Adipocyte (in vitro differentiated cells): ENCODE measurements at places on chromosomes 1 and 21.
A peak's percentile ranks its signal among the peaks of the same experiment; 100 is the strongest.

DNA sequence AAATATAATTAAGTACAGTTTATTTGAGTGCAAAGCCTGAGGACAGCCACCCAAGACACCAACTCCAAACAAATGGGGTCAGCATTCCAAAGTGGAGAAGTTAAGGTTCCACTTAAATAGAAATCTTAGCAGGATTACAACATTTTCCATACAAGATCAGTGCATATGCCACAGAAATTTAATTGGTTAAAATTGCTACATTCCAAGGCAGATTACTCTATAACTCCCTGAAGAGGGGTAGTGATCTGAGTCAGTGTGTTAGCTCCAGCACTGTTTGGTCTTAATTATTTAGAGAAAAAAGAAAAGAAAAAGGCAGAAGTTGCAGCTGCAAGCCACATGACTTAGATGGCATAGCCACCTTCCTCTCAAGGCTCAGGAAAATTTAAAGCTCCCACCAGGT lies 297.5 kb downstream of the HHIPL2 start:
- peak; percentile 64 for DNase-seq

GRCh38 chr1:184755226-184756065 lies 788 bp upstream of the EDEM3 start:
- DNase-seq = no peak

- DNase-seq = no peak
Observed at GRCh38 chr1:178275553-178275952, 181.6 kb downstream of the RASAL2 start.

DNA sequence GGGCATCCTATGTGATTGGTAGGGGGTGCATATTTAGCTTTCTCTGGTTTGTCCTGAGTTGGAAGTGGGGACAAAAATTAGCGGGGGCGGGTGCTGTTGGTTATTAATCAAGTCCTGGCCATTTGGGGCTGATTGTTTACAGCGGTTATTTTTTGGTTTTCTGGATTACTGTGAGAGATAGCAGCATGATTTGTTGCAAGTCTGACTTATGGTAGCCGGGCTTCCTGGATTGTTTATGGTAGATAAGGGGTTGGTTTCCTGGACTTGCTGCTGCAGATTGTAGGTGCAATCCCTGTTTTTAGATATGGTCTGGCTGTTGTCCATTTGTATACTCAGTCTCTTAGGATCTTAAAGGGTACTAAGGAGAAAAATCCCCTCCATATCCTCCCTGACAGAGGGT lies 12.1 kb upstream of the PROK1 start:
- no peak for DNase-seq

DNA sequence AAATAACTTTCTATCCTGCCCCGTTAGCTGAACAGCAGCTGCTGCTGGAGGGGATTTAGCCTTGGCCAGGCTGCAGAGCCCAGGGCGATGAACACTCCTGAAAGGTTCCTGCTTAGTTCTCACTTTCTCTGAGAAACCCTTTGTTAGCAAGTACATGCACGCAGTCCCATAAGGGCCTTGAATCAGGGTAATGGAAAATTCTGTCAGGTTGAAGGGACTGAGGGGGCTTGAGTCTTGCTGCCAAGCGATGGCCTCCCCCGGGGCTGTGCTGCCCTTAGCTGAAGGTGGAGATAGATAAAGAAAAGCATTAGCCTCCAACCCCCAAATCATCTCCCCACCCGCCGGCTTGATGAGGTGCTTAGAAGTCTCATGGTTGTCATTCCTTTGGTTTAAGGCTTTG lies 7.9 kb downstream of the GJA5 start:
- no peak for DNase-seq

DNA sequence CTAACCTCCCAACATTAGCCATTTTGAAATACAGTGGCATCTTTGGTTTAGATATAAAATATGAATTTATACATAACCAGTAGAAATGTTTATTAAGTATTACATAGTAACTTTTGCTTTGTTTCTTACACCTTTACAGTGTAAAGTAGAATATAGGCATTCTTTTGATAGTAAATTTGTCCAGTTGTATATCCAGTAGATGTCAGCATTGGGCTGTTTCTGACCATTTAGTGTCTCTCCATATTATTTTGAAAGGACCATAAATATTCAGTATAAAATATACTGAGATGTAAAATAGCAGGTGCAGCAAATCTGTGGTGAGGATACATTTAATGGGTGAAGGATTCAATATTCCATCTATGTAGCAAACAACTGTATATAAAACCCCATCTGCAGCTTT lies 115.8 kb upstream of the ZRANB2 start:
- peak; percentile 75 for DNase-seq

GRCh38 chr1:178122283-178122682 lies 28.4 kb downstream of the RASAL2 start:
- no peak for DNase-seq

DNA sequence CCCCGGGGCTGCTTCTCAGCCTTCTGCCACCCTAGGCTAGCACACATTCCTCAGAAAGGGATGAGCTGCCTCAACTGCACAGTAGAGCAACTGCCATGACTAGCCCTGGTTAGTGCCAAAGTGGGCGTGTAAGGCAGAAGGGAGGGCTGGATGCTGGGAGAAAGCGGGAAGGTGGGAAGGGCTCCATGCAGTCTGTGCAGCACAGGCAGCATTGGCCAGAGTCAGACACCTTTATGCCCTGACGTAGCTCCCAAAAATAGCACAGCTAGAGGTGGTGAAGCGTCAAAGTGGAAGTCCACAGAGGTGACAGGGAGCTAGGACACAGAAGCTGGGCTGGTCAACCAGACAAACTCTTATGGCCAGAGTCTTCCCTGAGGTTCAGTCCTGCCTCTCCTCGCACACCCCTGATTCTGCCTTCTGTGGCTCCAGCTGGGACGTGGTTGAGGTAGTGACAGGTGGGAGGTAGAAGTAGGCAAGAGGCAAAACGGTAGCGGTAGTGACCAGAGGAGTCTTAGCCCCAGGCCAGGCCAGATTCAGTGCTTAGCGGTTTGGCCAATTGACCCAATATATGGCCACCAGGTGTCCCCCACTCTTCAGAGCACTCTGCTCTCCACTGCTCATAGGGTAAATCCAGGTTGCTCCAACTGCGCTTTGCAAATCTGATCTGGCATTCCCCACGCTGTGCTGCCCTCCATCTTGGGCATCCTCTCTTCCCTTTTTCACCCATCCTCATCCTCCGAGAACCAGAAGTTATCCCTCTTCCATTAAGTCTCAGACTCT lies 45.6 kb downstream of the DDX20 start:
- DNase-seq = no peak

GRCh38 chr1:6869545-6869944 lies 84.3 kb downstream of the CAMTA1 start:
- DNase-seq = no peak

- DNase-seq = no peak
Observed at GRCh38 chr1:55374801-55375616, 159.8 kb upstream of the USP24 start.

GRCh38 chr1:156910309-156910782 lies 10.1 kb upstream of the LRRC71 start:
- no peak for DNase-seq

DNA sequence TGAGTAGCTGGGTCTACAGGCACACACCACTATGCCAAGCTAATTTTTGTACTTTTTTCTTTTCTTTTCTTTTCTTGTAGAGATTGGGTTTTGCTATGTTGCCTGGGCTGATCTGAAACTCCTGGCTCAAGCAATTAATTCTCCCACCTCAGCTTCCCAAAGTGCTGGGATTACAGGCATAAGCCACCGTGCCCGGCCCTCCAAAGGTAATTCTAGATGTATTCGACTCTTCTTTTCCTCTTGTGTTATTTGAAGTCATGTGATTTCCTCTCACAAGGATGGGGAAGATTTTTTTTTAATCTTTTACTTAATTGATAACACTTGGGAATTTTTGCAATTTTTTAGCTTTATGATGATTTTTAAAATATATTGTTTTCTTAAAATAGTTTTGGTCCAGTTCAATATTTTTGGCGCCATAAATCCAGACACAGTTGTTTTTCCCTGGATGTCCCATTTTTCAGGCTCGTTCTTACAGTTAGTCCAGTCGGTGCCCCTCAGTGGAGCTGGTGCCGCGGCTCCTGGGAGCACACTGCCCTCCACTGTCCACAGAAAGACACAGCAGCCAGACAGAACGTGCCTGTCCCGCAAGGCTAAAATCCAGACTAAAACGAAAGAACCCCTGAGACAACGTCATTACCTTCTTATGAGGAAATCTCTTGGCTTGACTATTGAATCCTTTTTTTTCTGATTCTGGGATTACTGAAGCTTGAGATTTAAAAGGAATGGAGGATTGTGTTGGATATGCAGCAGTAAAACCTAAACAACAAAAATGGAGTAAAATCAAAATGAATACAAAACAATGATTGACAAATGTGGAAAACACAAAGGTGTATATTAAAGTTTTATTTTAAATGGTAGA lies 22.4 kb downstream of the STPG1 start:
- DNase-seq = peak; percentile 96

- DNase-seq = peak; percentile 35
Observed at GRCh38 chr1:185317886-185318310, 855 bp upstream of the IVNS1ABP start.

DNA sequence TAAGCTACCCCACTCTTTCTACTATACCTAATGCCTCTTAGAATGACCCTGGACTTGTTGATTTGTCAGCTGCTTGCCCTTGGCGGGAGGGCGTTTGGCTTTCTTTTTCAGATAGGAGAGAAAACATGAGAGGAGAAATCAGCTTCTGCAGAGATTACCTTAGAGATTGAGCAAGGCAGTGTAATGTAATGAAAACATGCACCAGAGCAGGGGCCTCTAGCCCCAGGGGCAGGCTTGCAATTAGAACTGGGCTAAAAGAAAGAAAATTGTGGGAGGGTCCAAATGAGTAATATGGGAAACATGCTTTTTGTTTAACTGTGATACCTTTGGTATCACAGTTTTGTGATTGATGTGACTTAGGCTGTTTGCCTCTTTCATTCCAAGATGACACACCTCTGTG lies 89.7 kb downstream of the PBX1 start:
- peak; percentile 52 for DNase-seq
